ENCODE measurements at places on chromosomes 5 and 9.

- DNase-seq, result no peak
Observed at GRCh38 chr5:79699763-79700400, 10.2 kb downstream of the CMYA5 start.

DNA sequence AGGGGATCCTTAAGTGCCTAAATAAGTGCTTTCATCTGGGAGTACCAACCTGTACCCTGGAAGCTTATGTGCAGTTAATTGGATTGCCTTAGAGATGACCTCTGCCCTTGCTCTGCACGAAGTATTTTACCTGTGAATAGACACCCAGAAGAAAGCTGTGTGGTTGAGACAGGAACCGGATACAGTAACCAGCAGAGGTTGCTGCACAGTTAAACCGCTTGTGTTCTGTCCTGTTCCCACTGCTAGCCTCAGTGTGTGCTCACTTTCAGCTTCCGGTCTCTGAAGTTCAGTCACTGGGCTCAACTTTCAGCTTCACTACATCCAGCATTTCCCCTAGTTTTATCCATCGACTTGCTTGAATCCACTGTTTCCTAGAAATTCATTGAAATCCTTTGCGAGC is 185.3 kb downstream of the FAM170A start:
- no peak for DNase-seq

GRCh38 chr9:136326761-136327303 is 507 bp upstream of the GPSM1 start:
- DNase-seq, result no peak

- DNase-seq, result no peak
Observed at GRCh38 chr5:93591323-93591945, 8.4 kb downstream of the NR2F1 start.

DNA sequence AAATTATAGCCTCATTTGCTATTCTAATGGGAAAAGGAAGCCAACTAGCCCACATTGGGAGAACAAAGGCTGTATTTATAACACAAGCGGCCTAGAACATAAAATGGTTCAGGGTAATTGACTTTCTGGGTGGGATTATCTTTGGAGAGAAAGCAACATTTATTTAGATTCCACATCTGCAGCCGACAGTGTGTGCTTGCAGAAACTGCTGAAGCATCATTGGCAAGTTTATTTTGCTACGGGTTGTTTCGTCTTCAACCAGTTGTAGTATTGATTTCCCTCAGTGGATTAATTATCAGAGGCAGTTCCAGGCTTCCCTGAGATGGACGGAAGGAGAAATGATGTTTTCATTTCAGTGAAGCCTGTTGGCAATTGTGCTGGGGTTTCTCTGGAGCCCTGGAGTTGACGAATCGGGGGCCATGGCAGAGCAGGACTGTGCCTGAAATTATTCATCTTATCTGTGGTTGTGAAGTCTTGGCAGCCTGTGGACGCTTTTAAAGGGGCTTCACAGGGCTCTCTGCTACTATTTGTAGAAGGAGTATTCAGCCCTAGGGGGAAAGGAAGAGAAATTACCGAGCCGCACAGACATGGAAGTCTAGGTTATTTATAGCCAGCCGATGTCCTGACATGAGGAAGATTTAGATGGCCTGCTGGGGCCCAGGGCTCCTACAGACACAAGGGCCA is 290.6 kb upstream of the IRX4 start:
- DNase-seq, result no peak

DNA sequence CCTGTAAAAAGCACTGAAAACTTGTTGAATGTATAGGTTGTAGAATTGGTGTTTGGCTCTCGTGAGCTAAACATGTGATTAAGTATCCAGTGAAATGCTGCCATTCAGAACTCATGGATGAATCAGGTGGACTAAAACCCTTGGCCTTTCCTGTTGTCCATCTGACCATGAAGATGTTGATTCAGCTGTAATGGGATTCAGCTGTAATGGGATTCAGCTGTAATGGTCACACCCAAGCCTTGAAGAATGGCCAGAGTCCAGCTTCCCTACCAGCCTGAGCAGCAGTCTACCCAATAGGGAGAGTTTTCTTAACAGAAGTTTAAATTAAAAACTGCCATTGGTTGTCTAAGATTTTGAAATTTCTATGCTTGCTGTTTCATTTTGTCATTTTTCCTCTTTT is 18.1 kb downstream of the MAMDC2 start:
- no peak for DNase-seq

GRCh38 chr9:68685213-68685612 is 19.8 kb upstream of the PIP5K1B start:
- DNase-seq, result no peak

GRCh38 chr5:135593886-135594285 is 15.1 kb upstream of the CXCL14 start:
- peak; percentile 15 for DNase-seq

DNA sequence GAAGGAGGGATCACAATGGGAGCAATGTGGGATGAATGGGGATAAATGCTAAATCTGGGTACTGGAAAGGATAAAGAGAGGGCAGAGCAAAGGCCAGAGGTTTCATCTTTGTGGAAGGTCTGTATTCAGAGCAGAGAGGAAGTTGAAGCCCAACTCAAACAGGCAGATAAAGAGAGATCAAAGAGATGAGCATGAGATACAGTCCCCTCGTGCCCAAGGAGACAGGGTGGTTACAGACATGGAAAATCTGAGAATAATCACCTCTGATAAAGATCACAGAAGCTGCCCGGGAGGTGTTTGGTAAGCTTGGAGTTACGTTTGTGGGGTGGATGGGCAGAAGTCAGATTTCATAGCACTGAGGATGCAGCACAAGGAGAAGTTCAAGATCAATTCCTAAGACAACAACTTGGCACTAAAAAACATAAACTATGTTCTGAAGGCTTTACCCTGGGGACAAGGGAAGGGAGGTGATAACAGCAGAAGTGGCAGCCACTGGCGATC is 459 bp upstream of the ERAP2 start:
- DNase-seq, result no peak

DNA sequence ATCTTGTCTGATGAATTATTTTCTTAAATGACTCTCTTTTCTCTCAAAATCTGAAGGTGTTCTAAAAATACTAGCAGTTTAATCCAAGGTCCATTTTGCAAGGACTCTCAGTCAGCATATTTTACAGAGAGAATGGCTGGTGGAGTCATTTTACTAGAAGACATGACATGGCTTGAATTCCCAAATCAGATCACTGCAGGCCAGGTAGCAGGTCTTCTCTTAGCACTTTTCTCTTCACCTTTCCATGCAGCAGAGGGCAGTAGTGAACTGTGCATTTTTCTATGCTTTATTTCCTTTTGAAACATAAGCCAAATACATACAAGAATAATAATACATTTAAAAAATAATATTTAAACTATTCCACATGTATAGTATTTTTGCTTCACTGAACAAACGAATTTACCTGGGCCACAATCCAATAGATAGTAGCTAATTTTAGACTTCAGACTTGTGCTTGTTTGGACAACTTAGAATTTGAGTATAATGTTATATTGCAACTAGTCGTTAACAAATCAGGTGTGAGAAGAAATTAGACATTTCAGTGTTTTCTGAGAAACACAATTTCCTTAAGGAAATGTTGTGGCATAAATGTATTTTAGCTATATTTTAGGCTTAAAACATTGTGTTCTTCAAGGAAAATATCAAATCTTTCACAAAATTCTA is 289.4 kb upstream of the DAB2 start:
- no peak for DNase-seq

GRCh38 chr9:120643061-120643460 is 63.1 kb upstream of the CDK5RAP2 start:
- no peak for DNase-seq

DNA sequence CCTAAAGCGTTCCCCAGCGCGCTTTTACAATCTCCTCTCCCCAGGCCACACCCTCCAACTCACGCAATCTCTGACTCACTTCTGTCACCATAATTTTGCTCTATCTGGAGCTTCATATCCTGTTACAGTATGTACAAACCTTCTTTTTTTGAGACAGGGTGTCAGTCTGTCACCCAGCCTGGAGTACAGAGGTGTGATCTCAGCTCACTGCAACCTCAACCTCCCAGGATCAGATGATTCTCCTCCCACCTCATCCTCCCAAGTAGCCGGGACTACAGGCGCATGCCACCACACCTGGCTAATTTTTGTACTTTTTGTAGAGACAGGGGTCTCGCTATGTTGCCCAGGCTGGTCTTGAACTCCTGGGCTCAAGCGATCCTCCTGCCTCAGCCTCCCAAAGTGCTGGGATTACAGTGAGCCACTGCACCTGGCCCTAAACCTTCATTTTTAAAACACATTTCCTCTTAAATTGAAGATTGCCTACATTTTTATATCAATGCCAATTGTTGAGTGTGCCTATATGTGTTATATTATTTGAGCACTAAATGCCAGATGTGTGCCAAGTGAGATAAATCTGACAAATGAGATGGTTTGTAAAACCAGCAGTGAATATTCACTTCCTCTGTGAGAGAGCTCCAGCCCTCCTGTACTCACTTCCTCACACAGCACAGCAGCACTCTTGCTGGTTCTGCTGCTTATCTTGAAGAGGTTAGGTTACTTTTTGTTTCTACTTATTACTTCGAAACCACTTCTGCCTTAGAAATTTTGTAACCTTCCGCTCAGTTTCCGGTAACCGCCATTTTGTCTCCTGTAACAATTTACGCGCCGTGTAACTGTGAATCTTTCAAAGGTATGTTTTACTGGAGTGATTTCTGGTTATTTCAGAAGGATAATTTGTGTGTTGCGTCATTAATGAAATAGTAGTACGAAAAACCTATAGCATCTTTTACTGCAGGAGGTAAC is 57.9 kb downstream of the DOCK8 start:
- no peak for DNase-seq

DNA sequence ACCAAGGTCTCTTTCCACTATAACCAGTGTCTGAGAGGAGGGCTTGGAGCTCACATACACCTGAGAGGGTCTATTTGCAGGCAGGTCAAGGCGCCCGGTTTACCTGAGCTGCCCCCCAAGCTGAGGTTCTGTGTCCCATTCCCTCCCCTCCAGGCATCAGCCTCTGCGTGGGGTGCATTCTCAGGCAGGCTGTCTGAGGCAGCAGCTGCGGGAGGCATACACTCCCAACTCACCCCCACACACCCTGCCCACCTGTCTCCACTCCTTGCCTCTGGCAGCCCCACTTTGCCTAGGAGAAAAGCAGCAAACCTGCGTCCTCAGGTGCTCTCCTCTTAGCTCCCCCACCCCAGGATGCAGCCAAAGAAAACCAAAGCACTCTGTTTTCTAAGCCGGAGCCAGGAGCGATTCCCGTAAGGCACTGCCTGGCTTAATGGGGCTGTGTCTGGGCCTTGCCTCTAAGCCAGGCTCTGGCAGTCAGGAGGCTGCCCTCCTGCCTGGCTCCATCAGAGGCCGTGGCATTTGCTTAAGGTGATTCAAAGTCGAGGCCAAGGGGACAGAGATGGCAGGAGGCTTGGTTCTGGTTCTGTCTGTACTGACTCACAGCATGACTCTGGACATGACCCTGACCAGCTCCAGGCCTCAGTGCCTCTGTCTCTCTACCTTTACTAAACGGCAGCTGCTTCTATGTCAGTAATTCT is 139.2 kb upstream of the TRIM32 start:
- DNase-seq, result no peak

GRCh38 chr5:137954131-137954879 is 65.0 kb downstream of the PKD2L2 start:
- no peak for DNase-seq

DNA sequence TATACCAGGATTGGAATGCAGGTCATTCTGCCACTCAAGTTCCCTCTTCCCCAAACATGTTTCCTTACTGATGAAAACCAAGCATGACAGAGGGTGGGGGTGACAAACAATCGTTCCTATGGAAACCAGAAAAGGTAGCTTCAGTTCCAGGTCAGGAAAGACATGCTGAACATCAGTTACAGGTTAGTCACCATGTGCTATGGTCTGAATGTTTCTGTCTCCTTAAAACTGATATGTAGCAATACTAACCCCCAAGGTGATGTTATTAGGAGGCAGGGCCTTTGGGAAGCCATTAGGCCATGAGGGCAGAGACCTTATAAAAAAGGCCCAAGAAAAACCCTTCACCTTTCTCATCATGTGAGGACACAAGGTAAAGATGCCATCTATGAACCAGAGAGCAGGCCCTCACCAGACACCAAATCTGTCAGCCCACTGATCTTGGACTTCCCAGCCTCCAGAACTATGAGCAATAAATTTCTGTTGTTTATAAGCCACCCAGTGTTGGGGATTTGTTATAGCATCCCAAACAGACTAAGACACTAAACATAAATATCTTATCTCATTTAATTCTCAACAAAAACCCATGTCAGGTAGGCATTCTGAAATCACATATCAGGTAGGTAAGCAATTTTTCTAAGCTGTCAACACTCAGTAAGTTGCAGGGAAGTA is 15.7 kb upstream of the SH3RF2 start:
- no peak for DNase-seq

DNA sequence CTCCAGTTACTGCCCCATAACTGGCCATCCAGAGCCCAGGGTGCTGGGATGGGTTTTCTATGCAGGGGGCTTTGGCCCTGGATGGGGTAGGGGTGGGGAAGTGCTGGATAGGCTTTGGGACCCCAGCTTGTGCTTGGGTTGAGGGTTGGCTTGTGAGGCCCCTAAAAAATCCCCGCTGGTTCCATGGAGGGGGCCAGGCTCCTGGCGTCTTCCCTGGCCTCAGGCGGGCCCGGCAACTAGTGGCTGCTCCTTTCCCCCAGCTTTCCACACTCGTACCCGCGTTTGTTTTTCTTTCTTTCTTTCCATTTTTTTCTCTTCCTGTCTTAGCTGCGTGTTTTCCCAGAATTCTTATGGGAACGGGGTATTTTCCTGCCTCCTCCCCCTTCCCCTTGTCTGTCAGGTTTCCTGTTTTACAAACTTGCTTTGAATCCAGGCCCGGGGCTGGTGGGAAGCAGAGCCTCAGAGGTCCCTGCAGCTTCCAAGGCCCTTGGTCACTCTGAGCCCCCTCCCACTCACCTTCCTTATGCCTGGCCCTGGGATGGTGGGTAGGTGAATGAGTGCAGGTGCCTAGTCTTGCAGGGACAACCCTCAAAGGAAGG is 40.2 kb downstream of the RGS3 start:
- DNase-seq, result no peak

DNA sequence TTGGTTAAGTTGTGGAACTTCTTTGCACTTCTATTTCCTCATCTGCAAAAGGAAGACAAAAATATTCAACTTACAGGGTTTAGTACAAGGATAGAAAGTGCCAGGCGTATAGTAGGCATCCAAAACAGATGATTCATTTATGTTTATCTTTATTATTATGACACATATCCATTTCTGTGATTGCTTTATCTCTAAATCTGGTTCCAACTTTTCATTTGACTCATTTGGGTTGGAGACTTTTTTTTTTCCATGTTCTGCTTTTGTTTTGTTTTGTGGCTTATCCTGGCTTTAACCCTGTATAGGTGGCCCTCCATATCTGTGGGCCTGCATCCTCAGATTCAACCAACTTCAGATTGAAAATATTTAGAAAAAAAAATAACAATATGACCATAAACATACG is 186.7 kb upstream of the SLC24A2 start:
- DNase-seq, result no peak

GRCh38 chr5:89303033-89303480 is 420.1 kb upstream of the MEF2C start:
- no peak for DNase-seq
